Activated T-helper 1 cell treated with Interleukin-2 at 50 U/mL for 16 hours (primary cell): ENCODE measurements at places on chromosomes 3 and 15.

- DNase-seq = no peak
These were observed 27.0 kb upstream of the KCTD6 start for GRCh38 chr3:58464866-58465265.

DNA sequence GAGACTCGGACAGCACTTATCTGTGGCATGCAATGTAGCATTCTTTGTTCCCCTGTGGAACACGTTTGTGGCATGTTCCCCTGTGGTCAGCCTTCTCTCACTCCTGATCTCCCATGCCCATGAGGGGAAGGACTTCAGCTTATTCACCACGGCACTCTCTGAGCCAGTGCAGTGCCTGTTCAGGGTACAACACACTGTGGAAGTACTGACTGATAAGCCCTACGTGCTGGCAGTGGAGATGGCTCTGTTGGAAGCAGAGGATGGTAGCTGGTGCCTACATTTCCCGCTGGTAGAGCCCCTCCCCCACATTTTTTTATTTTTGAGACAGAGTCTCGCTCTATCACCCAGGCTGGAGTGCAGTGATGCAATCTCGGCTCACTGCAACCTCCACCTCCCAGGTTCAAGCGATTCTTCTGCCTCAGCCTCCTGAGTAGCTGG is 43.5 kb upstream of the ETV5 start:
- no peak for DNase-seq

- DNase-seq = no peak
These were observed 52.5 kb downstream of the FOXP1 start for GRCh38 chr3:71530903-71531530.

DNA sequence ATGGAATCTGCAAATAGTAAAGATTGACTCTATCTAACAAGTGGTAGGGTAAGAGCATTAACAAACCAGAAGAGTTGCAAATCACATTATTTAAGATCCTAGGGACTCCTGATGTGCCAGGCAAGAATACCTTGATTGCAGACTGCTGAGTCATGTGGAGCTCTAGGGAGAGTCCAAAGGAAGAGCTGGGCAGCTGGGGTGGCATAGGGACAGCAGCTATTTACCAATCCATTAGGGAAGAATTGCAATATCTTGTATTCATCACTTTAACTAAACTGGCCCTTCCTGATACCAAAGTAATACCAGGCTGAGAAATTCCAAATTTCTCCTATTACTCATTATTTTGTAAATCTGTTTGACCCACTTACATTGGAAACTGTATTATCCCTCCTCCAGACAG is 52.2 kb upstream of the ACP3 start:
- DNase-seq = no peak

- no peak for DNase-seq
These were observed 116.7 kb downstream of the CADPS start for GRCh38 chr3:62758296-62759066.
